ENCODE measurements at places on chromosomes 6 and 20. TPM values are rescaled to one million over a fixed set of nuclear protein-coding genes. Genes with fewer than 3 reads are reported as not detected.

The SIRPB1 gene
- not detected for total RNA-seq

The SPINT3 gene
- not detected for total RNA-seq

The CRIP3 gene
- total RNA-seq, result 0.89 TPM

The DOK5 gene
- not detected for total RNA-seq

The MAP3K5 gene
- 11.7 TPM for total RNA-seq

The SERAC1 gene
- total RNA-seq, result 4.2 TPM

The POU5F1 gene
- total RNA-seq, result 2.3 TPM

The ZBTB9 gene
- total RNA-seq, result 17.3 TPM

The ARFGEF3 gene
- total RNA-seq, result 0.07 TPM

The IER3 gene
- 24.1 TPM for total RNA-seq

The MEI4 gene
- total RNA-seq, result not detected

The SLC17A4 gene
- total RNA-seq, result not detected

The AIF1 gene
- total RNA-seq, result 9.4 TPM

The C20orf144 gene
- 0.16 TPM for total RNA-seq

The TINAG gene
- not detected for total RNA-seq

The ZNF334 gene
- total RNA-seq, result 0.24 TPM

The RHAG gene
- total RNA-seq, result 327 TPM

The HTR1E gene
- not detected for total RNA-seq

The GOPC gene
- 24.0 TPM for total RNA-seq

The ZC2HC1B gene
- not detected for total RNA-seq

The GGTLC1 gene
- not detected for total RNA-seq

The DDX43 gene
- 0.20 TPM for total RNA-seq

Measured in K562 (cell line).